ENCODE measurements at places on chromosomes 11 and 22. TPM values are rescaled to one million over a fixed set of nuclear protein-coding genes. Genes with fewer than 3 reads are reported as not detected.

PHF5A gene
- total RNA-seq = 80.7 TPM

GP1BB gene
- 22.1 TPM for total RNA-seq

HIKESHI gene
- 72.0 TPM for total RNA-seq

SLC29A2 gene
- total RNA-seq = not detected

DNA sequence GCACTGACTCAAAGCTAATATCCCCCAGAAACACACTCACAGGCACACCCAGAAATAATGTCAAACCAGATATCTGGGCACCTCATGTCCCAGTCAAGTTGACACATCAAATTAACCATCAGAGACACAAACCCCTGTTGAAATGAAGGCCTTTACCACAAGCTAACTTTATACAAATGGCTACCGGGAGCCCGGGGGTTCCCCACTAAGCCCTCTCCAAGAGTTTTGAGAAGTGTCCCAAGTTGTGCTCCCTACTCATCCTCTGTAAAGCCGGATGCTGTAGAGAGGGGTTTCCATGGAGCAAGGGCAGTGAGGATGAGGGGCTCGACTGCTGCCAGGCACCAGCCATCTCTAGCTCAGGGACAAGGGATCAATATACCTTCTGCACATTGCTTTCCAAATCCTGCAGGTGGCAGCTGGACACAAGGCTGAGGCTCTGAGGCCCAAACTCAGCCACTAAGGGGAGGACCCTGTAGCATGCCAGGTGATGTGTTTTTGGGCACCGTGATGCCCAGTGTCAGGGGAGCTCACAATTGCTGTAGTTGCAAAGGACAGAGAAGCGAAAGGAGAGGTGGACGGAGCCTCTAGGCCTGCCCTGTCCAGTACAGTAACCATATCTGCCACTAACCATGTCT, 145.7 kb downstream of the TTC17 start:
- no peak for DNase-seq

DNA sequence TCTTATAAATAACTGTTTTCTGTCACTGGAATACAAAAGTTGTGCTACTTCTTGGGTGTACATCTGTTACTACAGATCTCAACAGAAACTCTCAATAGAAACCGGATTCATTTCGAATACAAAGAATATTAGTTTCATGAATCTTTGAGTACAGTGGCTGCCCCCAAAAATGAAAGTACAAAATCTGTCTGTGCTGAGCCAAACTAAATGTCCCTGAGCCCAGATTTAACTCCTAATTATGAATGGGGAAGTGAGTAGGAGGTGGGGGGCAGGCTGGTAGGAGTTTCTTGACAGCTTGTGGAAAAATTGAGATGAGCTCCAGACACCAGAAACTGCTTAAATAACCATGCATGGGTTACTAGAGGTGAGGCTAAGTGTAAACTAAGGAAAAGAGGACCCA, 41.6 kb downstream of the PITPNB start:
- DNase-seq = no peak

DNA sequence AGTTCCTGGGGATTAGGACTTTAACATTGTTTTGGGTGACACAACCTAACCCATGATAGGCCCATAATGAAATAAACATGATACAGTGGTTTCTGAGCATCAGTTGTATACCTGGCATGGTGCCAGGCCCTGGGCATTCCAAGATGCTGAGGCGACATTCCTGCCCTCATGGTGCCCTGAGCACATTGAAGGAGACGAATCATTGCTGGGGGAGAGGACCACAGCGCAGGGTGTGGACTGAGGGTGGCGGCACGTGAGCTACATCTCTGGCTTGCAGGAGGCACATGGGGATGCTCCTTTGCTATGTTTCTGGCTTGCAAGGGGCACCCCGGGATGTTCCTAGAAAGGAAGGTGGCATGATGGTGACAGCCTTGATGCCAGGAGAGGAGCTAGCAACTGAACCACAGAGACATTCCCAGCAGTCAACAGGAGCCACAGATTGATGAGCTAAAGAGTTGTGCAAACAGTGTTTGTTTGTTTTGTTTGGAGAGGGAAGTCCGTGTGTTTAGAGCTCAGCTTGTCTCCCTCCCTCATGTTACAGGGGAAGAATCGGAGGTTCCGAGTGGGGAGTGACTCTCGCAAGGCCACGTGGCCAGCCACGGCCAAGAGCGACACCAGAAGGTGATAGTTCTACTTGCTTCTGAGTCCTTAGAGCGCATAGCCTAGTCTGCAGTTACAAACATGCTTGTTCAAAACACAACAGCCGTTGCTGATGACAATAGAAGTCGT, 106.4 kb downstream of the MIAT start:
- peak; percentile 58 for DNase-seq

DNA sequence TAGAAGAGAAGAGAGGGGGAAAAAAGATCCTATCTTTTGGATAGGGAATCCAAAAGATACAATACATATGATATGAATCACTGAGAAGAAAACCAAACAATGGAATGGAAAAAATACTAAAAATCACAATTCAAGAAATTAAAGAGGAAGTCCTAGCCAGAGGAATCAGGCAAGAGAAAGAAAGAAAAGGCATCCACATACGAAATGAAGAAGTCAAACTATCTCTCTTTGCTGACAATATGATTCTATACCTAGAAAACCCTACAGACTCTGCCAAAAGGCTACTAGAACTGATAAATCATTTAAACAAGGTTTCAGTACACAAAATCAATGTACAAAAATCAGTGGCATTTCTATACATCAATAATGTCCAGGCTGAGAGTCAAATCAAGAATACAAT, 91.4 kb downstream of the EFCAB6 start:
- no peak for DNase-seq

DNA sequence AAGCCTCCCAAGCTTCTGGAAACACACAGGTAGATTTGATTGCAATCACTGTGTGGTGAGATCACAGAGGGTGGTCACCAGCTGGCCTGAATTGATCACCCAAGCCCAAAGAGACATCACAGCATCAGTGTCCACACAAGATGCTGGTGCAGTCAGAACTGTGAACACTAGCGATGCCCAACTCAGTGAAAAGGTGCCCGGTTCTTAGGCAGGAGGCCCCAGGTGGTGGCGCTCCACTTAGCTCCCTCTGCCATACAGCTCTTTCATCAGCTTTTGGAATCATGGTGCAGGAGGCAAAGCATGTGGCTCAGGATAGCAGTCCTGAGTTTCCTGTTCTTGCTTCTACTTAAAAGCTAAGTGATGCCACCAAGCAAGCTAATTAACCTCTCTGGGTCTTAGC, 11.1 kb downstream of the DGCR2 start:
- DNase-seq = no peak

DNA sequence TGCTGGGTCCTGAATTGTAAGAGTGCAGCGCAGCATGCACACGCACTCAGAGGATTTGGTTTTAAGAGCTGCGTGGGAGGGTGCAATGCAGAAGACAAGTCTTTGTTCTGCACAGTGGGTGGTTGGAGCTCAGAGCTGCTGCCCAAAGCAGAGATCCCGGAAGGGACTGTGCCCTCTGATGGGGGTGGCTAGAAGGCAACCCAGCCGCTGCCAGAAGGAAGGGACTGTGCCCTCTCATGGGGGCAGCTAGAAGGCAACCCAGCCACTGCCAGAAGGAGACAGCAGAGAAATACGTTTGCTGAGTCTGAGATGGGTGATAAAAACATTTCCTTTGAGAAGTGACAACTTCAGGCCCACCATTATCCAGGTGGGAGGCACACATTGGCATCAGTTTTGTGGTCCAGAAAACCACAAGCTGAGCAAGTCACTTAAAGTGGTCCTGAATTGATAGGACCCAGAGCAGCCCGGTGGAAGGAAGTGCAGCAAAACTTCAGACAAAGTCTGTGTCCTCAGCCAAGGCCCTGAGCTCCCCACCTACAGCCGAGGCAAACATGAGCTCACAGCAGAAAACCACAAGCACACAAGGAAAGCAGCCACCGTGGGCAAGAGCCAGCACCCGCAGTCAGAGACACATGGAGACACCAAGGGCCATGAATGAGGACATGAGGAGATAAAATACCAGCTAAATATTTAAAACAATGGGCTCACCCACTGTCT, 4.3 kb downstream of the KRTAP5-6 start:
- no peak for DNase-seq

DNA sequence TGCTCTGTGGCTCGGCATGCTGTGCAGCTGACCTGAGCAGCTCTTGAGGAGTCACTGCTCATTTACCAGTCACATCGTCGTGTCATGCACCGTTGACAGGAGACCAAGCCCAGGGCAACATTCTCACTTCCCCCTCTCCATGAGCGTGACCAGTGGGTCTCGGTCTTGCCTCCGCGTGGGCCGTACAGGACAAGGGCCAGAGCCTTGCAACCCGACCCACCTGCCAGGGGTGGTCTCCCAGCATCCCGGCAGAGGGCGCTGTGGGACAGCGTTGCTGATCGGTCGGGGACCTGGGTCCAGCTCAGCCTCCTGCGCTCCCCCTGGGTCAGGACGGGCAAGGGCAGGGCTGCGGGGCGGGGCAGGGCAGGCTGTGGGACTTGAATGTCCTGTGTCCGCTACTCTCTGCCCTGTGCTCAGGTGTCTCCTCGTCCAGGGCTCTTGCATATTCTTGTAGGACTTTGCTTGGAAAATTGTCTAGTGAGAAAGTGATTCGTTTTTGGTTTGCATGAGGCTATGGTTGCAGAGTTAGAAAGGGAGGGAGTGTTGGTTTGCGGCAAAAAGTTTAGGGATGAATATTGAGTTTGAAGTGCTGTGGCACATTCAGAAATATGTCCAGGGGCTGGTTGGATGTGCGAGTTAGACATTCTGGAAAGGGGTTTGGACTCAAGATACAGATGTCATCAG, 16.2 kb downstream of the EIF4G2 start:
- peak; percentile 73 for DNase-seq

DNA sequence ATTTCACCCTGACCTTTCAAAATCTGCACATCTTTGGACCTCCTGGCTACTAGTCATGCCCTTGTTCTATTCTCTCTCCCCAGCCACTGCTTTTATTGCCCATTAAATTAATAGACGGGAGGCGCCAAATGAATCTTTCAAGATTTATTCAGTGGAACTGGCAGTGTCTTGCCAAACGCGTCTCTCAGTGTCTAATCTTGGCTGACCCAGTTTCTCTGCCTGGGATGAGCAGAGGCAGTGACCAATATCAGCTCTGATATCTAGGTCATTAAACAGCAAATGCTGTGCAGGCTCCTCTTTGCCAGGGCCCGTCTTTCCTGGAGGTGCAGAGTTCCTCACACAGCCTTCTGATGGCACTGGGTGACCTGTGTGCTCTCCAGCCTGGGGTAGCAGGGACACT, 74.0 kb downstream of the TRAF6 start:
- DNase-seq = no peak

DNA sequence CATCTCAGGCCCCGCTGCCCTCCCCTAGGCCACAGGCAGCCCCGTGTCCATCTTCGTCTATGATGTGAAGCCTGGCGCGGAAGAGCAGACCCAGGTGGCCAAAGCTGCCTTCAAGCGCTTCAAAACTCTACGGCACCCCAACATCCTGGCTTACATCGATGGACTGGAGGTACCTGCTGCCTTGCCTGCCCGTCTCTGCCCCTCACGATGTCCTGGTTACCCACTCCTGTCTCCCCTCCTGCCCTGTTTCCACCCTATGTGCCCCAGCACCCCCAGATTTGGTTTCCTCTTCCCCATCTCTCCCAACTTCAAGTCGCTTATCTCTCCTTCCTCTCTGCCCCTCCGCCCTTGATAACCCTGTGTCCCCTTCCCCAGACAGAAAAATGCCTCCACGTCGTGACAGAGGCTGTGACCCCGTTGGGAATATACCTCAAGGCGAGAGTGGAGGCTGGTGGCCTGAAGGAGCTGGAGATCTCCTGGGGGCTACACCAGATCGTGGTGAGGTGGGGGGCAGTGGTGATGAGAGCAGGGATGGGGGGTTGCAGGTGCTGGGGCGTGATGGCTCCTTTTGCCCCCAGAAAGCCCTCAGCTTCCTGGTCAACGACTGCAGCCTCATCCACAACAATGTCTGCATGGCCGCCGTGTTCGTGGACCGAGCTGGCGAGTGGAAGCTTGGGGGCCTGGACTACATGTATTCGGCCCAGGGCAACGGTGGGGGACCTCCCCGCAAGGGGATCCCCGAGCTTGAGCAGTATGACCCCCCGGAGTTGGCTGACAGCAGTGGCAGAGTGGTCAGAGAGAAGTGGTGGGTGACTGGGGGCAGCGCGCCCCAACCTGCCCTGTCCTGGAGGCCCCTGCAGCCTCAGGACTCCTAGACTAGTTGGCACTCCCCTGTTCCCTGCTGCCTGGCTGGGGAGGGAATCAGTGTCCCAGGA, 930 bp downstream of the SCYL1 start:
- DNase-seq = no peak

DNA sequence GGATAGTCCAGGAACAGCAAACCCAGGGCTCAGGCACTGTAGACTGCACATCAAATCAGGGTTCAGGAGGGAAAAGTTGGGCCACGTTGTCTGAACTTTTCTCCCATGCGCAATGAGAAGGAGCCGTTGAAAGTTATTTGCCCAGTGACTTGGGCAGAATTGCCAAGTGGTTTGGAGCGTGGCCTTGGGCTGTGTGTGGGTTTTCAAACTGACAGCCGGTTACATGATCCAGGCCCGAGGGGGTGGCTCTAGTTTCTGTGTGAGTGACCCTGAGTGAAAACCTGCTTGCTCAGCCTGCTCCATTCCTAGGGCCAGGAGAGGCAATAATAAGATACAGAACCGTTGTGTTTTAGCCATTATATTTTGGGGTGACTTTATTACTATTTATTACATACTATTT, 20.3 kb downstream of the MB start:
- no peak for DNase-seq

DNA sequence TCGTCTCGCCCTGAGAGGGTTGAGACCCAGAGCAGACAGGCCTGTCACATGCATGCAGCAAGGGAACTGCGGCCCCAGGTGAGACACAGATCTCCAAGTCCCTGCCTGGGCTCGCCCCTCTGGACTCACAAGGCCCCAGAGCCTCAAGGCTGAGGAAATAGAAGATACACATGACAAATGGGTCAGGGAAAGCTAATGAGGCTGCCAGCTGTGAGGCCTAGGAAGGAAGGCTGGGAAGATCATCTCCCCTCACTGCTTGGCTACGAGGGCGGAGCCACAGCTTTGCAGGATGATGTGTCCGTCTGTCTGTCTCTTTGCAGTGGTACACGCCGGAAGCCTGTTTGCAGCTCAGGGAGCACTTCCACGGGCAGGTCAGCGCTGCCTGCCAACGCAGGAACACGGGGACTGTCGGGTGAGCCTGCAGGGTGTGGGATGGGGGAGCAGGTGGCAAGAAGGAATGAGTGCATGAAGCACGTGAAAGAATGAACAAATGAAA, 4.5 kb downstream of the RAB36 start:
- no peak for DNase-seq

- DNase-seq = no peak
Observed at GRCh38 chr11:47570651-47571356, 5.4 kb downstream of the PTPMT1 start.

GRCh38 chr22:17012267-17012666, 4.2 kb upstream of the GAB4 start:
- DNase-seq = no peak
